AG04449 (cell line): ENCODE measurements at places on chromosomes 11 and 22.

- no peak for DNase-seq
Observed at GRCh38 chr11:82732348-82732733, 1.3 kb downstream of the FAM181B start.

- no peak for DNase-seq
Observed at GRCh38 chr11:57260937-57261783, 24.1 kb upstream of the APLNR start.

- no peak for DNase-seq
Observed at GRCh38 chr11:18294862-18295261, 27.1 kb downstream of the HPS5 start.

- no peak for DNase-seq
Observed at GRCh38 chr11:64742889-64743590, 902 bp downstream of the RASGRP2 start.

DNA sequence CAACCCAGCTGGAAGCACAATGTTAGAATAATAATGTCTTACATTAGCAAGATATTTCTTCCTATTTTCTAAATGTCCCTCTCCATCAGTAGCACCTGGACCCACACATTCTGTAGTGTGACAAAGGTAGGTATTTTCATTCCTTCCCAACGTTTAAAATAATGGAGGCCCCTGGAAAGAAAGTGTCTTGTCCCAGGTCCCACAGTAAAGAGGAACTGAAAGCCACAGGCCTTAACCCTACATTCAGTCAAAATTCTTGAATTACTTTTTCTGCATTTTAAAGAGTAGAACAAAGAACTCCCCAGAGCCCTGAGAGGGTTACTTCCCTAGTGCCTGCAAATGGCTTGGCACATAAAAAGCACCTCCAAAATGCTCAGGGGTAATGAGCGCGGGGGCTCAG lies 26.3 kb downstream of the OPCML start:
- no peak for DNase-seq

DNA sequence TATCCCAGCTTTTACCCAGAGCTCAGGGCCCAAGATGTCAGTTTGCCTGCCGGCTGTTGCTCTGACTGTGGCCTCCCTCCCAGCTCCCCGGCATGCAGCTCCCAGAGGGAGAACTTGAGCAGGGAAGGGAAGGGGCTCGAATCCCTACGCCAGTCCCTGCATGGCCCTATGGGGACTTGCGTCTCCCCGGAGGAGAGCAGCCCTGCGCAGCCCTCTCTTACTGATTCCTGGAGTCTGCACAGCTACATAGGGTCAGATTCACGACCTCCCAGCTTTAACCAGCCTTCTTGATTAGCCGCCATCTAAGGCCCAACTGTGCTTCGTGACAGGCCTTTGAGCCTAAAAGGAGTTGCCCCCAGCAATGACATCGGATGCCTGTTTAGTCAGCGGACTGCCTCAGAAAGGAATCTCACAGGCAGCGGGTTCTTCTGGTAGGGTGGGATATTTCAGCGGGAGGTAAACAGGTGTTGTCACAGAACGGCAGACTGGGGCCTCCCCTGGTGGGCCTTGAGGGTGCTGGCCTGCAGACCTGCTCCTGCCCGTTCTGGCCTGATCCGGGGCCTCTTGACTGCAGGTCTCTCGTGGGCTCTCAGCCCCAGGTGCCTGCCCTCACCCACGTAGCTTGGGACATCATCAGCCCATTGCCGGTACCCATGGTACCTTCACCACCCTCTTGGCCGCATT lies 43.8 kb upstream of the KCNQ1OT1 start:
- DNase-seq, result no peak

DNA sequence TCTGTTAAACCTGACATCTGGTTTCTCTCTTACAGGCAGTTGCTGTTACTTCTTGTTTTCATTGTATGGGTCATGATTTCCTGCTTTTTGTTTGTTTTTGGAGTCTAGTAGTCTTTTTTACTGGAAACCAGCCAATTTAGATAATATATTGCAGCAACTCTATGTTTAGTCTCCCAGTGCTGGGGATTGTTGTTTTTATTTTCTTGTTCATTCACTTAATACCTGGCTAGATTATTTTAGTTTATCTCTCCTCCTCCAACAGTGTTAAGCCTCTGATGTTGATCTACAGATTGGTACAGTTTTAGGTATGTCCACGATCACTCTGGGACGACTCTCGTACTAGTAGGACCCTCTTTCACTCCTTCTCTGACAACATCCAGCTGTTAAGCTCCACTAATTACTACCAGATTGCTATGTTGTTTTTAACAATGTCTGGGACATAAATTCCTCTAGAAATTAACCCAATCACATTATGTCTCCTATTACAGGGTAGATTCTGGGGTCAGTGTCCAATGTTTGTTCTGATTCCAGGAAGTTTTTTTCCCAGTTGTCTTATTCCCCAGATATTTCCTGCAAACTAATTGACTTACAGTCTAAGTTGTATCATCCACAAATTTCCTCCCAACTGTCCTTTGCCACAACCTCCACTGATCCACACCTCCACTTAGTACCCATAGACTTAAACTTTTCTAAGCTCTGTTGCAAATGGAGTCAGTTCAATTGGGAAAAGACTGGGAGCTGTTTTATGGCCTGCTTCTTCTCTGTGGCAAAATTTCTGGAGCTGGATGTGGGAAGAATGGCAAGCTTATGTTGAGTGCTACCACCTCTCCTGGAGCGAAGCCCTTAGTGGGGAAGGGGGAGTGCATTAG lies 1280.6 kb upstream of the CNTN5 start:
- no peak for DNase-seq

DNA sequence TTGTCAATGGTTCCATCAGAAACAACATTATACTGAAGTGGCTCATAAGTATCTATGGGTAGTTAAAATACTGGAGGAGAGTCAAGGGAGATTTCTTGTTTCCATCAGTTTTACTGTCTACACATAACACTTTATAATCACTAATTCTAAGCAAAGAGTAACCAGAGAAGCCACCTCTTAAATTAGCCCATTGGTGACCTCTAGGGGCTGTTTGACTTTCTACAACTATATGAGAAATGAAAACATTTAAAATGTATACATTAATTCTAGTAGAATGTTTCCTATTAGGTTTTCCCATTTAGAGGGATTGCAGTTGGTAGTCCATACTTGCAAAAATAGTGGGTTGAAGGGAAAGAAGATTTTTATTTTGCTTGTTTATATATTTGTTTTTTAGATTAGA lies 504.3 kb downstream of the FAM181B start:
- no peak for DNase-seq

DNA sequence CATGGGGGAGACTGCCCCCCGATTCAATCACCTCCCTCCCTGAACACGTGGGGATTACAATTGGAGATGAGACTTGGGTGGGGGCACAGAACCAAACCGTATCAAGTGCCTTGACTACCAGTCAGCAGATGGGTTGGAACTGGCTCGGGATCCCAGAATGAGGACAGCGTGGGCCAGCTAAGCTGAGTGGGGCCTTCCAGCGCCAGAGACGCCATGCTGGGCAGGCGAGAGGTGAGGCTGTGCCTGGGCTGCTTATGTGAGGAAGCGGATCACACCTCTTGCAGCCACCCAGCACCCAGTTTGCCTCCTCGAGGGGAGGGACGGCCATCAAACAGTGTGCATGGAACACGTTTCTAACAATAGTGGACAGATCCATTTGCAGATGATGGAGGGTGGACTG lies 195.1 kb downstream of the TBC1D22A start:
- DNase-seq, result no peak

DNA sequence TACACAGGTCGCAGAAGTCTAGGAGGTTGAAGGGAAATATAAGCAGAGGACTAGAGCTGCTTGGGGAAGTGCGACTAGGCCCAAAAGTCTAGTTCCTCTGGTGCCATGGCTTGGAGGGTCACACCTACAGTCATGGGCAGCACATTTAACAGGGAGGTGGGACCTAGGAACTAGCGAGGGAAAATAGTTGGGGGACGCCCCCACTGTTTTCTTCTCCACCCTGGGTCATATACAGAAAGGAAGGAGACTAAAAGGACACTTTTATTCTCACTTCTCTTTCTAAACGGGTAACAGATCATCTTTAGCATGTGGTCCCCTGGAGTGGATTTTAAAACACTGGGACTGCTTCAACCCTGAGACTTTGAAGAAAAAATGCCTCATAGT lies 16.6 kb downstream of the APIP start:
- DNase-seq, result no peak

GRCh38 chr22:50271519-50271970 lies 1.4 kb upstream of the MAPK11 start:
- no peak for DNase-seq

- DNase-seq, result no peak
Observed at GRCh38 chr11:109658190-109658589, 236.2 kb downstream of the C11orf87 start.

- DNase-seq, result no peak
Observed at GRCh38 chr22:44855855-44856254, 103.5 kb downstream of the ARHGAP8 start.

- no peak for DNase-seq
Observed at GRCh38 chr11:70900540-70900939, 351.8 kb downstream of the SHANK2 start.

DNA sequence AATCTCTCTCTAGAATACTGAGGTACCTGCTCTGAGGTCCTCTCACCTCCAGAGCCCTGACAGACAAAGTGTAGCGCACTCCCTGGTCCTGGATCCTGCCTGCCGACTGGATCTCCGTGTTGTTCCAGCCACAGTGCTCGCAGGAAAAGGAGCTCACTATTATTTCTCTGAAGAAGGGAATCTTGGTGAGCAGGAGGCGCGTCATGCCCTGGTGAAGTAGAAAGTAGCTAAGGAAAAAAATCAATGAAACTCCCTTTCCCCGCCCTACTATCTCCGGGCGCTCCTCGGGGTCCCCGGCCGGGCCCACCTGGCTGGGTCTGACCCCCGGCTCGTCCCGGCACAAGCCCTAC lies 412 bp downstream of the ZPR1 start:
- no peak for DNase-seq

DNA sequence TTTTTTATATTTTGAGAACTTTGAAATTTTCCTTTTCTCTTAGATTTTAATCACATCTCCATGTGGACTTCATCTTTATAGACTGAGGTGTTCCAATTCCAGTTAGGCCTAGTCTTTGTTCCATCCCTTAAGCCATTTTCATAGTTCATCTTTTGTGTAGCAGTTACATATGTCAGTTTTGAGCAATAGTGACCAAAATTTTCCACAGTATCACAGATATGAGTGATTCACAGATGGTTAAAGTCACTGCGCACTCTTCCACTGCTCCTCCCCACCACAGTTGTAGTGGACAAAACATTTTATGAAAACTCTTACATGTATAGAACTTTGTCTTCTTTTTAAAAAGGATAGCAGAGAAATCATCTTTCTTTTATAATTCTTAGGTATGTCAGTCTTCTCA lies 42.8 kb downstream of the YAP1 start:
- no peak for DNase-seq

GRCh38 chr11:14029971-14030920 lies 67.7 kb downstream of the SPON1 start:
- DNase-seq, result no peak

- DNase-seq, result peak; percentile 94
Observed at GRCh38 chr11:9943386-9944110, 279.7 kb downstream of the SWAP70 start.

GRCh38 chr11:34065505-34066203 lies 14.1 kb downstream of the CAPRIN1 start:
- no peak for DNase-seq
